CD4-positive, alpha-beta T cell treated with Interleukin-6 for 4 hours (primary cell): ENCODE measurements at places on chromosomes 7 and 10.
A peak's percentile ranks its signal among the peaks of the same experiment; 100 is the strongest.

DNA sequence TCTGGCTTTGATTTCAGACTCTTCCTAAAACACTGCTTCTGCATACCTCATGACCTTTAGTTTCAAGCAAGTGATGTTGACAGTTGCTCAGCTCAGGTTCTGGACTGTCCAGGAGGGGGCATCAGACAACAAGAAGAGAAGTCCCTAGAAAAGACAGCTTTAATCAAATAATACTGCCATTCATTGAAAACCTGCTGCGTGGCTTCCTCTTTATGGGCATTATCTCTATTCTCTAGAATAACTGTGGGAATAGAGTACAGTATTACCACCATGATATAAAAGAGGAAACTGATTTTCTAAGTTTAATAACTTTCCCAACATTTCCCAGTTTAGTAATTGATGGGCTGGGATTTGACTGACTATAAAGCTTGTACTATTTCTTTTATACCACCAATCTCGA, 170.4 kb downstream of the SNX13 start:
- DNase-seq, result peak; percentile 48

- DNase-seq, result no peak
Observed at GRCh38 chr7:106914018-106914607, 49.0 kb downstream of the PIK3CG start.

DNA sequence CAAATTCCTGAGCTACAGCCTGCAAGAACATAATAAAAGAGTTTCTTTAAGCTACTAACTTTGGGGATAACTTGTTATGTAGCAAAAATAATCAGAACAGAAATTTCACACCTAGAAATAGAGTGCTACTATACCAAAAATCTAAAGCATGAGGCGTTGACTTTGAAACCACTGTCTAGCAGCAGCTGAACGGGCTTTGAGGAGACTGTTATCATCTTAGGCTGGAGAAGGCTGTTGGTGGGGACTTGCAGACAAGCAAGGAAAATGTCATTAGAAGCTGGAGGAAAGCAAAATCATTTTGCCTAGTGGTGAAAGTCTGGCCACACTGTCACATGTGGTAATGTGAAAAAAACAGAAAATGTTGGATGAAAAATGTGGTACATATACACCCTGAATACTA, 48.4 kb upstream of the ST8SIA6 start:
- DNase-seq, result no peak

- DNase-seq, result no peak
Observed at GRCh38 chr7:126659124-126659523, 593.6 kb downstream of the GRM8 start.

- DNase-seq, result no peak
Observed at GRCh38 chr7:22998519-22998896, 15.4 kb downstream of the HYCC1 start.

DNA sequence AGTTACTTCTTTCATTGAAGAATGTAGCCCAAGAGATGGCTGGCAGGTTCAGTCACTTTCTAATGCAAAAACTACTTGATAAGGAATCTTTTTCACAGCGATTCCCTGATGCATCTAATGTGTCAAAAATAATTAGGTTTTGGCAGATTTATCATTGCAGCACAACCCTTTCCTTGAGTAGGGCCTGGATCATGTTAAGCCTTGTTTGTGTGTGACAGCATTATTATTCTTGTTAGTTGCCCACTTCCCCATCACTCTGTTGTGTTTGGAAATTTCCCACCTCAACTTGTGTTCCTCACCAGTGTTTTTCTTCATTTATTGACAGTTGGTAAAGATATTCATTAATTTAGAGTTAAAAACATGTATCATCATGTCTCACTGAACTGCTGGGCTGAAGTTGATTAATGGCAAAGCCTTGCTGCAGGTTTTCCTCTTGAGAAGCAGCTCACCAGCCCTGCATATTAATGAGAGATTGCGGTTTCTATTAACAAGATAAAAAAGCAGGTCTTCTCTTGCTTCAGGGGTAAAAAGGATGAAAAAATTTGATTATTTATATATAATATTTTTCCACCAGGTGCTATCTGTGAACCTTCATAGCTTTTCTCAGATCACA, 233.3 kb upstream of the MDFIC start:
- no peak for DNase-seq
